ENCODE measurements at places on chromosomes 1 and 21.

DNA sequence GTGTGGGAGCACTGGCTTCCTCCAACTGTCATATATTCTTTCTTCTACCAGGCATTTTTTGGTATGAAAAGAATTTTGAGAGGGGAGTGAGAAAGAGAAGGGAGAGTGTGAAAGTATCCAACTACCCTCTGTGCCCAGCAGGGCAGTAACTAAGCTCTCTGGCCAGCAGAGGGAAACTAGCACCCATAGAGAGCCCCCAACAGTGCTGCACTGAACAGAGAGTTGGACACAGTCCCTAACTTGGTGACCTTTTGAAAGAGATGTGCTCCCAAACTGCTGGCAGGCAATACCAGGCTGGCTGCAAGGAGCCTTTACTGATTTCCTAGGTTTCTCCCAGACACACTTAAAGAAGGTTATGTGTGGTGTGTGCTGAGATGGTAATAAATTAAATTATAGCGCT is 118.8 kb upstream of the PBX1 start:
- DNase-seq = no peak

DNA sequence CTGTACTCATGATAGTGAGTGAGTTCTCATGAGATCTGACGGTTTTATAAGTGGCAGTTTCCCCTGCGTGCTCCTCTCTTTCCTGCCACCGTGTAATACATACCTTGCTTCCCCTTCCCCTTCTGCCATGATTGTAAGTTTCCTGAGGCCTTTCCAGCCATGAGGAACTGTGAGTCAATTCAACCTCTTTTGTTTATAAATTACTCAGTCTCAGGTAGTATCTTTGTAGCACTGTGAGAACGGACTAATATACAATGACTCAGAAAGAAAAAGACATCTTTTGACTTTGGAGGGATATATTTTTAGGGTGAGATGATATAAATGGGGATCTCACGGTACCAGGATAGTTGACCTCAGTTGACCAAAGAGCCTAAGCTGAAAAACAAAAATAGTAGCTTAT is 74.7 kb upstream of the BACH1 start:
- no peak for DNase-seq

DNA sequence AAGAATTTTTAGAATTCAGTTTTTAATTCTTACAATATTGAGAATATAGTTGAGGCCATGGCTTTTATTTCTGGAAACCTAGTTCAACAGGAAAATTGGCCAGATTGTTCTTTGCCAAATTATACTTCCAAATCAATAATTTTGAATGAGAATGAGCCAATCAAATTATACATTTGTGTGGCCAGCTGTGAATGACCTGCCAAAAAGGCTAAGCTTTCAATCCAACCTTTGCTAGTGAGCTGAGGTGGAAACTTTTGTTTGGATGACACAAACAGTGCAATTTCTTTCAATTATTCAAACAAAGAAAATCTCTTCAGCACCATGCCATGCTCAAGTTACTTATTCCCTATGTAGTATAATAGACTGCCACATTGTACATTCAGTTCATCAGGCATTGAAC is 167.8 kb downstream of the PATJ start:
- DNase-seq = no peak

DNA sequence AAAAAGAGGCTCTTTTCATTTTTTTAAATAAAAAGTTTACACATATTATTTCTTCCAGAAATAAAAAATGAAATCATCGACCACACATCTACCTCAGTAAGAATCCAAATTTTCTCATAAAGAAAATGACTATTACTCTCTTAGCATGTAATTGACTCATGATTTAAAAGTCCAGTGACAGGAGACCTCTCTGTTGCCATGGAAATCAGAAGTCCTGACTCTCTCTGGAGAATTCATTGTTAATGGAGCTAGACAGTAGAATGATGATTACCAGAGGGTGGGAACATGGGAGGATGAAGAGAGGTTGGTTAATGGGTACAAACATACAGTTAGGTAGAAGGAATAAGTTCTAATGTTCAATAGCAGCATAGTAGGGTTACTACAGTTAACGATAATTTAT is 5.0 kb upstream of the CLCA4 start:
- no peak for DNase-seq

- DNase-seq = no peak
These were observed 62.3 kb downstream of the RUNX1 start for GRCh38 chr21:34986561-34987500.

DNA sequence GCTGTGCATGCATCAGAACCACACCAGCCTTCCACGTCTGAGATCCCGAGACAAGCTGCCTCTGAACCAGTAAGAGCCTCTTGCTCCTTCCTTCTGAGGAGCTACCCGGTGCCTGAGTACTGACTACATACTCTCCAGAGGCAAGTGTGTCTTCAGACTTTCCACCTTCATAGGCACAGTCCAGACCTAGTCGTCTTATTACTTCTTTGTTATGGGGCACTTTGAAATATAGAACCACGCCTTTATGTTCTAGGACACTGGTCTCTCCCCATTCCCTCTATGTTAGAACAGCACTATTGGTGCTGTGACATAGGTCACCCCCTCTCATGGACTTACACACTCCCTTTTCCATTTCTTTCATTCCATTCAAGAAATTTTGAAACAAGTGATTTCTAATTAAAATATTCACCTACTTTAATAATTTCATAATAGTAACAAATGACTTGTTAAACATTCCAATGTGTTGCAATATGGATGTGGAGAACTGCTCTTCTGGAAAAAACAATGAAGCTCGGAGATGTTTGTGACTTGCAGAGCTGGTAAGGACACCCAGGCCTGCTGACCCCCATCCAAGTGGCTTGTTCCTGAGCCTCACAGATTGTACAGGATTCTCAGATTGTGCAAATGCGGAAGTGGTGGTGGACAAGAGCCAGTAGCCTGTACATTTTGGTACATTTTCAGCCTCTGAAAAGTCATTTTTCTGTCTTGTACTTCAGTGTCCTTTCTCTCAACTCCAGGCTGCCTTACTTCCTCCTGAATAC is 76.1 kb upstream of the SIPA1L2 start:
- no peak for DNase-seq

DNA sequence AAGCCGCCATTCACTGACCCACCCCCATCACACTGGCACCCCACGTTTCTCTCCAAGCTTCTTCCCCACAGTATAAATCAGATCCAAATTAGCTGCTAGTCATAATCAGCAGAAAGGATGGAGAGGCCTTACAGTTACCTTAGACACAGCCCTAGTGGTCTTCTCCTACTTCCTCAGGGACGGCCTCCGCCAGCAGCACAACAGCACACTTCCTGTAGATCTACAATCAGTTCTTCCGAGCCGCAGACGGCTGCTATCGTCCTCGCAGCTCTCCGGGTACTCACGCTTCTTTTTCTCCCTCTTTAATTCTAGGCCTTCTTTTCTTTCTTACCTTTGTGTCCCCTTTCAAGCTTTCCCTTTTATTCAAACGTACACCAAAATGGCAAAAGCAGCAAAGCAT is 313.5 kb downstream of the SMYD3 start:
- no peak for DNase-seq

GRCh38 chr21:37753122-37753599 is 163.1 kb downstream of the KCNJ6 start:
- no peak for DNase-seq

DNA sequence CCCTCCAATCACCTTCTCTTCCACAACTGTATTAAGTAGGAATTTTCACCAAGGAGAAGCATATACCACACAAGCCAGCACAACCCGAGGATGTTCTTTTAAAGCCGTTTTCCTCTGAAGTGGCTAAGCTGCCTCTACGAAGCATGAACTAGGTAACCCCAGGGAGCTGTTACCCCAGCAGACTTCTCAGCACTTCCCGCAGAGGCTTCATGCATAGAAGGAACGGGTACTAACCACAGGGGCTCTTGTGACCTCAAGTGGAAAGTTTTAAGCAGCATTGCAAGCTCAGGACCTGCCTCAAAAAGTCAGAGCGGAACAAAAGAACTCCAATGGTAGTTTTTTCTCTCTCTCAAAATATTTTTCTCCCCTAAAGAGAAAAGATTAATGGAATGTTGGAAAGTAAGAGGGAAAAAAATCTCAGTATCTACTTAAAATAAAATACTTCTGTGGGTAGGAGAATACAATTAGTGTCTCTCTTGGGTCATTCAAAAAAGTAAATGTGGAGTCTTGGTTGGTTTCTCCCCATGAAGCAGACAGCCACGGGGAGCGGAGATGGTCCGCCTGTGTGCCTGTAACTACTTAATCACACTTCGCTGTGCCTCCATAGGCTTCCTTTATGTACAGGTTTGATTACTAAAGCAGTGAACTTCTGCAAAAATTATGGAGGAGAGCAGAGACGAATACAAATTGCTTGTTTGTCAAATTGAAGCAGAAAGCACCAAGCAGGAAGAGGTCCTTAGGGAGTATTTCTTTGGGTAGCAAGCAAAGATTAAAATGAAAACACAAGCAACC is 40.9 kb downstream of the STX6 start:
- DNase-seq = no peak

GRCh38 chr21:44958471-44959191 is 18.8 kb downstream of the SLX9 start:
- no peak for DNase-seq

GRCh38 chr1:84585803-84586202 is 11.6 kb upstream of the CTBS start:
- DNase-seq = no peak

DNA sequence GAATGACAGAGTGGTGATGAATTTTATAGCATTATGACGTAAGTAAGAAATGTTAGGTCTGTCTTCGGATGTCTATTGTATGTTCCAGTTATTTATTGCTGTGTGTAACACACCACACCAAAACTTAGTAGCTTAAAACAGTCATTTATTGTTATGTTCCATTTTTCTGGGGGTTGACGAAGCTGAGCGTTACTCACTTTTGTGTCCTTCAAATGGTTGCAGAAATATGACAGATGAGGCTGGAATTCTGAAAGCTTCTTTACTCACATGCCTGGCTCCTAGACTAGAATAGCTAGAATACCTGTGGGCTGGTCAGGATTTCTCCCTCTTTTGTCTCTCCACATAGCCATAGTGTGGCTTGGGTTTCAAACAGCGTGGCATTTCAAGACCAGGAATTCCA is 62.1 kb upstream of the S1PR1 start:
- DNase-seq = no peak

GRCh38 chr21:25385911-25386474 is 221.3 kb downstream of the MRPL39 start:
- no peak for DNase-seq

GRCh38 chr1:156081180-156081916 is 917 bp downstream of the MEX3A start:
- no peak for DNase-seq

DNA sequence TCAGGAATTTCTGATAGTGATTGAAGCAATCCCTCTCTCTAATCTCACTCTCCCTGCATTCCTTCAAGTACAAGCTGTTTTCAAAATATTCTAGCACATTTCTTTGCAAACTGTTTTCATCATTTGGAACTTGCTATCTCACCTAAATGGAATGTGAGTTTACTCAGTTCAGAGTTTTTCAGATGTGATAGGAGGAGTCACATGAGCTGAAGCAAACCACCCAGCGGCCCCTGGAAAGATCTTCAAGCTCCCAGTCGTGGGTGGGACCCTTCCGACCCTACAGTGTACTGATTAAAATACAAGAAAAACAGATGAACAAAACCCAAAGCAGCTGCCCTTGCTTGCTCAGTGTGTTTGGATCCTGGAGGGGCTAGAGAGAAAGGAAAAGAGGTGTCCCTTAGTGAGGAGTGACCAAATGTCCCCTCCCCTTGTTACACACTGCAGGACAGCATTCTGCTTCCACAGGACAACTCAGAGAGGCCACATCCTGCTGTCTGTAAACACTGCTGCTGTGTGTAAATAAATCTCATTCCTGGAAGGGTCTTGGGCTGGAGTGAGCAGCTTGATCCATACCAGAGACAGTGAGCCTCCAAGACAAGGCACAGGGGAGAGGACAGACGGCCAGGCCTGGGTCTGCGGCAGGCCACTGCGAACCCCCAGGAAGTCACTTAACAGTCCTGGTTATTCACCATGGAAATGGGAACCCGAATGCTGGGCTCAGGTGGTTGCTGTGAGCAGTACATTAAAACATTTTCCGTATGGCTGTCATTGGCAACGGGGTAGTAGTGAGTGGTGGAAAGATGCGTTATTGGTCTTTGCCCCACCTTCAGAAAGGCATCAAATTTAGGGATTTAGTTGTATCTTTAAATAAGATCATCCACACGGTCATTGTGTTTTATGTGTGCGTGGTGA is 229.2 kb downstream of the RHOU start:
- DNase-seq = no peak

GRCh38 chr1:246552110-246552509 is 14.0 kb downstream of the TFB2M start:
- DNase-seq = no peak

- DNase-seq = no peak
These were observed 44.0 kb upstream of the GJB5 start for GRCh38 chr1:34710812-34711211.

DNA sequence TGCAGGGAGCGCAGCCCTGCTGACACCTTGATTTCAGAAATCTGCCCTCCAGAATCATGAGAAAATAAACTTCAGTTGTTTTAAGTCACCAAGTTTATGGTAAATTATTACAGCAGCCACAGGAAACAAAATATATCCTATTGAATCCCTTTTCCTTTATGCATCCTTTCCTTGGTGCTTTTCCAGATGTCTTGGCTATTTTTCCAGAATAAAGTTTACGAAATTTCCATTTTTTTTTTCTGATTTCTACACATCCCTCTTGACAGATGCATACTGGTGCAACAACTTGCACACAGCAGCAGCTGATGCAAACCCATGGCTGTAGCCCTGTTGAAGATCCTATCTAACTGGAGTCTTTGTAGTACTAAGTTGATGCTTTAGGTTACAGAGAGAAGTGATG is 111.1 kb upstream of the KCNE2 start:
- no peak for DNase-seq

- no peak for DNase-seq
These were observed 54.7 kb upstream of the ARTN start for GRCh38 chr1:43878854-43879253.

DNA sequence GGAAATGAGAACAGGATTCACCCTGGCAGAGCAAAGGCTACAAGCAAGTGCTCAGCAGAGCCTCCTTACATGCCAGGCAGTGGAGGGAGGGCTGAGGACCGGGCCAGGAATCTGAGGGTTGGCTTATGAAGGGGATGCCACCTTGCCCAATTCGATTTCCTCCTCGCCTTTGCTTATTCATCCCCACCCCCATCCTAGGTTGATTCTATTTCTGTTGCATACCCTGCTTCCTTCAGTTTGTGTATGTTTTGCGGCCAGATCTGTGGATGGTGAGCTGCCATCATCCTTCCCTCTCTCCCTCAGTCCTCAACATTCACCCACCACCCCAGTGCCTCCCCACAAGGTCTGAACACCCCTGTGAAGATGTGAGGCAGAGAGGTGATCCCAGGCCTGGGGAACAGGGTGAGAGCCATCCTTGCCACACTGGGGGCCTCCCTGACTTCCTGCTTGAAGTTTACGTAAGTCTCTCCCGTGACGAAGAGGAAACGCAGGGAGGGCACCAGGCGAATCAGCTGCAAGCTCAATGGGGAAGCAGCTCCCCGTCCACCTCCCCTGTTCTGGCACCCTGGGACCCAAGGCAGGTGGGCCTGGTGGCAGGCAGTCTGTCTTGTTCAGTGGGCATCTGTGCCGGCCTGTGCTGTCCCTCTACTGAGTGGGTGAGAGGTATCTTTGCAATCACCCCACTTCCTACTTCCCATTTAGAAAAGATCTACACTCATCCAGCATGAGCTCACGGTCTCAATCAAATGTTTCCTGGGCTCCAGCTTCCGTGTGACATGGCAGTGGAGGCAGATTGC is 50.6 kb upstream of the CNTN2 start:
- peak; percentile 71 for DNase-seq
